CD4-positive, alpha-beta T cell treated with Interleukin-12 subunit alpha and Interleukin-12 subunit beta, for 1 hour (primary cell): ENCODE measurements at places on chromosomes 3 and 15.

DNA sequence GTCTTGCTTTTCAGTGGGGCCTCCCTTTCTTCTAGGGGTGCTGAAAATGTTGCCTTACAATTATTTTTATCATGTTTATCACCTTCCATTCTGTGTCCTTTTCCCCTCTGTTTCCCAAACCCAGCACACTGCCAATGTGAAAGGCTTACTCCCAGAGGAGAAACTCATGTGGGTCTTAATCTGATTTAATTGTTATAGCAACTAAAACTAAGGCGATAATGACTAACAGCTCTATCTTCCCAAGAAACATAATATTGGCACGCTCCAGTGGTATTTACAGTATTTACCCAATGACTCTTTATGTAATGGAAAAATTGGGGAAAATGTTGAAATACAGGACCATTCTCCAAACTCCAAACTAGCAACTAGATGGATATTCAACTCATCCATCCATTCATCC is 58.4 kb downstream of the MESD start:
- DNase-seq = no peak

- no peak for DNase-seq
Observed at GRCh38 chr3:194249323-194250097, 101.6 kb downstream of the CPN2 start.

DNA sequence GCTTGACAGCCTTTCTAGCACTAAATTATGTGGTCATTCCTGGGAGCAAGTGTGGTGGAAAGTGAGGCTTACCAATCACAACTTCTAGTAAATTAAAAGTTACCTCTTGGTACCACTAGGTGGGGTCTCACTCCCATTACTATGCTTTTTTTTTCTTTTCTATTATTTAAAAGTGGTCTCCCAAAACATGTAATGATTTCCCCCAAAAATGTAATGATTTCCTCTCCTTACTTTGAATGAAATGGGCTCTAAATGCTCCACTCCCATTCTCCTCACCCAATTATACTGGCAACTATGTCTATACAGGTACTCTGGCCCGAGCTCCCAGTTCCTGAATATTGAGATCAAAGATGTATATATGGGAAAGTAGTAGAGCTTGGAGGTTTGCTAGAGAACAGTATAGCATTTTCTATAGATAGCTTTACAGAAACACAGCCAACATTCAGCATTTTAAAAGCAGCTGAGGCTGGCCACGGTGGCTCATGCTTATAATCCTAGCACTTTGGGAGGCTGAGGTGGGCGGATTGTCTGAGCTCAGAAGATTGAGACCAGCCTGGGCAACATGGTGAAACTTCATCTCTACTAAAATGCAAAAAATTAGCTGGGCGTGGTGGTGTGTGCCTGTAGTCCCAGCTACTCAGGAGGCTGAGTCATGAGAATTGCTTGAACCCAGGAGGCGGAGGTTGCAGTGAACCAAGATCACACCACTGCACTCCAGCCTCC is 70.9 kb downstream of the DCUN1D1 start:
- peak; percentile 14 for DNase-seq

- no peak for DNase-seq
Observed at GRCh38 chr3:133192967-133193366, 154.8 kb downstream of the TMEM108 start.

DNA sequence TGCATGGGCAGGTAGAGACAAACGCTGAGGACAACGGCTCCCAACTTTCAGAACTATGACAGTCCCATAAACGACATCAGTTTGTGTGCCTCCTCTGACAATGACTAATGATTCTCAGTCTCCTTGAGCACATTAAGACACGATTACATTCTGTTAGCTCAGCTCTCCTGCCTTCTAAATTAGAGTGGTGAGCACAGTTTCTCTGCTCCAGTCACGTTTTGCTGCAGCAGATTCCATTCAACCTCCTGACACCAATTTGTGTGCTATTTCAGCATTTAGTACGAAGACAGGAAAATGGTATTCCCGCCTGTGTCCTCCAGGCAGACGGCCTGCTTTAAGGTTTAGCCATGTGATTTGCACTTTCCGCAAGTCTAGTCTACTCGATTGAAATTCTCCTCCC is 458.4 kb upstream of the CFAP20DC start:
- DNase-seq = no peak

DNA sequence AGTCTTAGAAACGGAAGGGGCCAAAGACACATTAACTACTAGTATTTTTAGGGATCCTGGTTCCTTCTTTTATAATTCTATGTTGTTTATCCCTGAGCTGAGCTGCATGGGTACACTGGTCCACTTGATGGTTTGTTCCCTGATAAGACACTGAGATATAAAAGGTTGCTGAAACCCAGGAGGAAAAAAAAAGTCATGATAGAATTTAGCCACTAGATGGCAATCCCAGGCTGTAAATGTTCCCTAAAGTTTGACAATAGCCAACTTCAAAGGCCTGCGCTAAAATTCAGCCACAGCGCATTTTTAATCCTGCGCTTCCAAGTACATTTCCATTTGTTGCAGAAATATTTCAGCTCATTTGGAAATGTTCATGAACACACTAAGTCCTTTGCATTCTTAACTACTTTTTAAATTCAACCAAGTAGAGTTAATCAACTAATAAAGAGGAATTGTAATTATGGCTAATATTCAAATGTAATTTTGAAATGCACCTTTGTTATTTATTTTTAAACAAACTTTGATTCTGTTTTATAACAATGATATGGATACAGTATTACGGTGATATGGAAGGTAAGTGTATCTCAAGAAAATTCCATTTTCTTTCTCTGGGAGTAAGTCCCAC is 249.3 kb upstream of the FEZF2 start:
- DNase-seq = peak; percentile 15

GRCh38 chr3:56795829-56796185 is 5.9 kb downstream of the ARHGEF3 start:
- no peak for DNase-seq

DNA sequence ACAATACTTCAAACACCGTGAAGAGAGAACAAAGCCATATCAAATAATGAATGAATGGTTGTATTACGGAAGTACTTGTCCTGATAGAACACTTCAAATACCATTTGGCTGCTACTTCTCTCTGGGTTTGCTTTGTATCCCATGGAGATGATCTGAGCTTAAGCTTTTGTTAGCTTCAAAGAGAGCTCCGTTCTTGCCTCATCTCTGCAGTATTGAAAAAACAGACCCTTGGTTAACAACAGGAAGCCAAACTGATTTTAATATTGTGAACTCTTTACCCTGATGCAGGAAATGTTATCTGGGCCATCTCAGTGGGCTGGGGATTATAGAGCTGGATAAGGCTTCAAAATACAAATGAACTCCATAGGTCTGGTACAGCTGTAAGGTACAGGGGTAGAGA is 101.0 kb downstream of the CHL1 start:
- no peak for DNase-seq

DNA sequence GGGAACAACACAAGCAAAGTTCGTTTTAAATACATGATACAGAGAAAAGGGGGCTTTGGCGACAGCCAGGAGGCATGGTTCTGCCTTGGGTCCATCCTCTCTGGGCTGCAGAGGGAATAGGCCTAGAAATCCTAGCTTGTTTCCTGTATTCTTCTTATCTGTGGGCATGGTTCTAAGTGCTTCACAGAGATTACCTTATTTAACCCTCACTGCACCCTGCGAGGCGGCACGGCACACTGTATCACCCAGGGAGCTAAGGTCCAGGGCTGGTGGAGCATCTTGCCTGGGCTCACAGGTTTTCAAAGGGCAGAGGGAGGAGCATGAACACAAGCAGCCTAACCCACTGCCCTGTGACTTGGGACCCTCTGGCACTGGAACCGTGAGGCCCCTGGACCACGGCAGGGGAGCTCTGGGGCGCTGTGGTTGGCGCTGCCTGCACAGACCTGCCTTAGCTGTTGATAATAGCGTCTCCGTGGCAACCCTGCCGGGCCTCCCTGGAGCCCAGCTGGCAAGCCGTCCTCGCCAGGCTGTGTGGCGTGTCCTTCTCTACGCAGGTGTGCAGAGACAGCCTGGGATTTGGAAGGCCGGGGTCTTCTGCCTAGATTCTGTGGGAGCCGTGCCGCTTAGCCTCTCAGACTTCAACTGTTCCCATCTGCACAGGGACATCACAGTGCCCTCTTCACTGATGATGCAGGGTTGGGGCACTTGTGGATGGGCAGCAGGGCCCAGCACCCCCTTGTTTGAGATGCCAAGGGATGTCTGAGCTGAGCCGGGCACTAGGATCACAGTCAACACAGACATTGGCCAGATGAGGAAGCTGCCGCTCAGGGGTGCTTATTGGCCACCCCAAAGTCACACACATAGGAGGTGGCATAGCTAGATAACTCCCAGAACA is 154.6 kb upstream of the TLE3 start:
- DNase-seq = no peak

DNA sequence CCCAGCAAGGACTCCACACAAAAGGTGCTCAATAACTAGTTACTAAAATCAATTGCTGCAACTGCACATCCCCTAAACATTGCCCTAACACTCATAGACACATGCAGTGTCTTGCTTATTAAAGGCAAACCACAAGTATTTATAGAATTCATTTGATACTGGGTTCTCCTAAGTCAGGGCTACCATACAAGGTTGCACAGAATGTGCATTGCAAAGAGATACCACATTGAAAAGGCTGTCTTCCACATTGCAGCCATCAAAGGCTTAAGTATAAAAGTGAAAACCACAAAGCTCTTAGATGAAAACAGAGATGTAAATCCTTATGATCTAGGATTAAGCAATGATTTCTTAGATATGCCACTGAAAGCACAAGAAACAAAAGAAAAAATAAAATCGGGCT is 33.6 kb upstream of the TOPAZ1 start:
- peak; percentile 7 for DNase-seq

DNA sequence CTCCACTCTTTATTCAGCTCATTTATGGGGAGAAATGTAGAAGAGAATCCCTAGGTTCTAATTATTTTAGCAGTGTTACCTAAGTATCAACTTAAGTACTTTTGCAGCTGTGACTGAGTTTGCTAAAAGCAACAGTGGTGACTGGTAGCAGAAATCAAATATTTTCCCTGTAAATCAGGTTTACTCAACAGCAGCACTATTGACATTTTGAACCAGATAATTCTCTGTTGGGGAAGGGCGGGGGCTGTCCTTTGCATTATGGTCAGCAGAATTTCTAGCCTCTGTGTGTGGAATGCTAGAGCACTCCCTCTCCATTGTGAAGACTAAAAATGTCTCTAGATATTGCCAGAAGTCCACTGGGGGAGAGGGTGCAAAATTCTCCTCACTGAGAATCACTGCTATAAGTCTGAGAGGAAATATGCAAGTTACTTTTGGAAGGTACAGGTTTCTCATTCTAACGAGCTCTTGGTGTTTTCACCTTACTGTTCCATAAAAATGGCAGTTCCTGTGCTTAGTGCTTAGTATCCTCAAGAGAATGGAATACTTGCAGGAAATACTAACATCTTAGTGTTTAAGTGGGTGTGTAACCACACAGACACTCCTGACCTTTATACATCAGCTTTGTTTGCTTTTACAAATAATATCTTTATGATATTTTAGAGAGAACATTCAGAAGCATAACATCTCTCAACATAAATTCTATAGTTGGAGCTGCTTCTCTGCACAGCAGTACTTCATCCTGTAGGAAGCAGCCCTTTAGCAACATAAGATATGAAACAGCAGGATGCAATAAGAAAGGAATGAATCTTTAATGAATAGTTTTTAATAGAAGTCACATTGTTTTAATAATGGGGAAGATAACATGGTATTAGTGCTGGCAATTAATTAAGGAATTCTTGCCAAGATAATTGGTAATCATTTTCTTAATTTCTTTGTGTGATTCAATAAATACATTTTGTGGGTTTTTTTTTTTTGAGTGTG is 246.5 kb upstream of the GOLIM4 start:
- no peak for DNase-seq

DNA sequence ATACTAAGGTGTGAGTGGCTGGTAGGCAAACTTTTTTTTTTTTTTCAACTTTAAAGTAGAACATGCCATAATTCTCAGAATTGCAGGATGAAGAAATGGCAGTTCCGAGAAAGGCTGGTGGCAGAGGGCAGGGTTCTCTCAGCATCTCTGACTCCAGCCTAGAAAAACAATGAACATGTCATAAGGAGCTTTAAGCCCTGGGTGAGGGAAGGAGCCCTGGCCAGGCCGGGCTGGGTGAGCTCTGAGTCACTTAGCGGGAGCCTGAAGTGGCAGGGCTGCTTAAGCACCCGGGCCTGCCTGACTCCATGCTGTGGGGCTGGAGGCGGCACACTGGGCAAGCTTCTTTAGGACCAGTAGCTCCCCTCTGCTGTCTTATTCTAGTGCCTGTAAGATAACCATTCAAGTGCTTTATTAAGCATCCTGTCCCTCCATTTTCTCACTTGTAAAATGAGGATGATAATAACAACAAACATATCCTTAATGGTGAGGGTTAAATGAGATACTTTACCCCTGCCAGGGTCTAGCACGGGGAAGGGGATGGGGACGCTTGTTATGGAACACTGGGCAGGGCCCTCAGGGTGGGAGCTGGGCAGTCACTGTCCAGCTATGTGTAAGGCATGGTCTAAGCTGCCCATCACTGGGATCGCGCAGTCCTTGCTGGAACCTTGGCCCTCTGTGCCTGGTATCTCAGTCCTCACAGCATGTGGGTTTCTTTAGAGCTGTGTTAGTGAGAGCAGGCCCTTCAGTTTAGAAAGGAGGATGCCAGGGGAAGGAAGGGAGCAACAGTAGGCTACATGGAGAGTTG is 18.4 kb downstream of the SMAD6 start:
- DNase-seq = no peak

DNA sequence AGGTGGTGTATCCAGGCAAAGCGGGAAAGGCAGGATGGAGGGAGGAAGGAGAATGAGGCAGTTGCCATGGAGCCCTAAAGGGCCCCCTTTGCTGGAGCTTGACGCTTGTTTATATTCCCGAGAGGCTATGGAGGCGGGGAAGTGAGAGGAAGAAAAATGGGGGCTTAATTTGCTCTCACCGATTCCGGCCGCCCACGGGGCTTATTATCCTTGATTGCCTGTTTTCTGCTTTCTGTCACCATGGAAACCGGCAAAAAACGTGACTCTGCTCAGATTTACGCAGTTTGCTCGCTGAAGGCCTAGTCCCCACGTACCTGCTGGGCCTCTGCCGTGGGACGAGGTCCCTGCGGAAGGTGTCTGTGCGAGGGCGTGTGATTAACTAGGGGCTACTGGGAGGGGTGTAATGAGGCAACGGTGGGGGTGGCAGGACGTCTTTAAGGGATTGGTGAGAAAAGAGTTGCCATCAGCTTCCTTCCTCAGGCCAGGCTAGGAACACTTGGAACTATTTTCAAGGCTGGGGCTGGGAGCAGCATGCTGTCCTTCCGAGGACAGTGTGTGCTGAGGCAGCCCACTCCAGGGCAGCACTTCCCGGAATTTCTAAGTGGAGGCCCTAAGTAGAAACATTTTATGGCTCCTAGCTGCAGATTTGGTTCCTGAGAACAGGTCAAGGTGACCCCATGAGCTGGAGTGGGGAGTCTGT is 110.8 kb upstream of the NDN start:
- no peak for DNase-seq
